Stimulated activated naive B cell treated with anti-CD40 and anti-IgM and Interleukin-4, amounts not matched to agents 10 μg/mL and 1 μg/mL and 100 μg/mL, for 72 hours (primary cell): ENCODE measurements at places on chromosomes 2 and 18.

- DNase-seq: no peak
- no peak overlapping the region for H3K4me3 ChIP-seq
- no peak overlapping the region for H3K27ac ChIP-seq
- no peaks in the 10 kb centered on the region for H3K4me1 ChIP-seq
Observed at GRCh38 chr18:7878265-7879211, 311.4 kb downstream of the PTPRM start.

DNA sequence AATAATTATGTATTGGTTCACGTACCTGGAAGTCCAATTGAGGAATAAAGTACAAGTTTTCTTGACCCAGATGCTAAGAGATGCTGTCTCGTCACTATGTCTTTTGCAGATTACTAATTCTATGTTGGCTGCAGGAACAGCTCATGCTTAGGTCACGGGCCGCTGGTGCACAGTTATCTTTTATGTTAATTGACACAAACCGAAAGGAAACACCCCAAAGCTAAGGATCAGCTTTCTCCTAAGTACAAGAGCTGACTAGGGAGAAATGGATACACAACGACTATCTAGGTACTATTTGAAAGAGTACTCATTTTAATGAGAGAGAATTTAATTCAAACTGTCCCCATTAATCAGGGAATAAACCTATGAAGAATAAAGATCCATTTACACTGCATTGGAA lies 217.7 kb upstream of the SLC35G4 start:
- H3K36me3 ChIP-seq: no peaks in the 10 kb centered on the region
- no peaks in the 10 kb centered on the region for H3K4me1 ChIP-seq
- H3K27ac ChIP-seq: no peak overlapping the region
- H3K27me3 ChIP-seq: peaks cover 22% of the 10 kb centered on the region
- no peak overlapping the region for H3K4me3 ChIP-seq

DNA sequence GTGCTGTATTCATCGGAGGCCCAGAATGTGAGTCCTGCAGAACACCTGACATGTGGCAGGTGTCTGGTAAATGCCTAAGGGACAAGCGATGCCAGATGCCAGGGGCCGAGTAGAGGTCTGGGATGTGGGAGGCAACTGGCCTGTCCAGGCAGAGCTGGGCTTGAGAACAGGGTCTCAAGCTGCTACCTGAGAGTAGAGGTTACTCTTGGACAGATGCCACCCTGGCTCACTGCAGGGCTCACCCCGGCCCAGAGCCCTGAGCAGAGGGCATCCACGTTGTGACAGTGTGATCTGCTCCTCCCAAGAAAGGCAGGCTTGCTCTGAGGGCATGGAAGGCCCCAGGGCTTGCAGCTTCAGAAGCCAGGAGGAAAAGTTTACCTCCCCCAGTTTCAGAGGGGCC lies 692.0 kb upstream of the ID2 start:
- H3K4me3 ChIP-seq: no peak overlapping the region
- no peak overlapping the region for H3K27ac ChIP-seq
- H3K36me3 ChIP-seq: no peaks in the 10 kb centered on the region

DNA sequence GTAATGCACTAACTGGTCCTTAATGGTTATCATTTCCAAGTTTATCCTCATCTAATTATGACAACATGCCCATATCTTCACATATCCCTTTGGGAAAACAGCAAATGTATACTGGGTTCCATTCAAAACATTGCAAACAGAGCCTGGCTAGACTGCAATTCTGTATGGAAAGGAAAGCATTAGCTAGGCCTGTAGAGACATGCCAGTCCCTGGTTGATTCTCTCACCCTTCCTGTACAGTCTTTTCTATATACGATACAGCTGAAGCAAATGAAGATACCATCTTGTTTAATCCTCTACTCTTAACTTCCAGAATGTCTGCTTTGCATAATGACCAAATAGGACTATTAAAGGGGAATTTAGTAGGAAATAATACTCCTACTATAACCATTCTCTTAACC lies 294.4 kb upstream of the MC4R start:
- no peaks in the 10 kb centered on the region for H3K4me1 ChIP-seq
- no peaks in the 10 kb centered on the region for H3K27me3 ChIP-seq
- no peak overlapping the region for H3K27ac ChIP-seq
- H3K4me3 ChIP-seq: no peak overlapping the region
- DNase-seq: no peak

DNA sequence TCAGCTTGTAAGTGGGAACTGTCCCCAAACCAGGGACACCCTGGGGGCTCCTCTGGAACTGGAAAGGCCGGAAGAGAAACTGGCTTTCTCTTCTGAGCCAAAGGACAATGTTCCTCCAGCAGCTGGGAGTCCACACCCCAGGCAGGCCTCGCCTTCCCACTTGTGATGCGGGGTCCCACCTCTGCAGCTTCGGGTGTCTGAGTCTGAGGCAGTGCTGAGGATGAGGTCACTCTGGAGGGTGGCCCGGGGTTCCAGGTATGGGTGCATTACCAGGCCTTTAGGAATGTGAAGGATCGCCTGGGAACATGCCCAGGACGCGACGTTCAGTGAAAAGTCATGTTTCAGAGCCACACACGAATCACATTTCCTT lies 18.2 kb upstream of the BOK start:
- peak overlapping the region; percentile 82 for H3K4me3 ChIP-seq
- H3K36me3 ChIP-seq: no peaks in the 10 kb centered on the region
- peaks cover 2% of the 10 kb centered on the region for H3K4me1 ChIP-seq
- DNase-seq: no peak
- H3K27me3 ChIP-seq: peaks cover 27% of the 10 kb centered on the region

DNA sequence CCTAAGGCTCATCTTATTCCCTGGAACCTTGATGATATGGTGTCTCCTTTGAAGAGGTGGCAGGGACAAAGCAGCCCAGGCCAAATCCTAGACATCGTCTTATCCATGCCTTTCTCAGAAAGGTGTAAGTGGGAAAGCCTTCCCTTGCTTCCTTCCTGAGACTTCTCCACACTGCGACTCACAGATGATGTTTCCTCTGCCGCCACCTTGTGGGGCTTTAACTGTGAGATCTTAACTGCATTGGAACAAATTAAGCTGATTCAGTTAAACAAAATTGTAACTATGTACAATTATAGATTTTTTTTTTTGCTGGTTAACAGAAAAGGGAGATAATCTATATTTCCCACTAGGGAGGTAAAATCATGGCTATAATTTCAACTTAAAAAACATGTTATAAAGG lies 10.0 kb upstream of the GCA start:
- H3K27me3 ChIP-seq: no peaks in the 10 kb centered on the region
- DNase-seq: no peak
- H3K27ac ChIP-seq: no peak overlapping the region
- no peaks in the 10 kb centered on the region for H3K36me3 ChIP-seq
- no peaks in the 10 kb centered on the region for H3K4me1 ChIP-seq

GRCh38 chr2:111121028-111121827 lies 514 bp downstream of the BCL2L11 start:
- H3K27ac ChIP-seq: peak overlapping the region; percentile 96
- peak overlapping the region; percentile 92 for H3K4me3 ChIP-seq
- H3K27me3 ChIP-seq: no peaks in the 10 kb centered on the region
- DNase-seq: peak; percentile 48
- H3K36me3 ChIP-seq: peaks cover 40% of the 10 kb centered on the region
- H3K4me1 ChIP-seq: peaks cover 38% of the 10 kb centered on the region

DNA sequence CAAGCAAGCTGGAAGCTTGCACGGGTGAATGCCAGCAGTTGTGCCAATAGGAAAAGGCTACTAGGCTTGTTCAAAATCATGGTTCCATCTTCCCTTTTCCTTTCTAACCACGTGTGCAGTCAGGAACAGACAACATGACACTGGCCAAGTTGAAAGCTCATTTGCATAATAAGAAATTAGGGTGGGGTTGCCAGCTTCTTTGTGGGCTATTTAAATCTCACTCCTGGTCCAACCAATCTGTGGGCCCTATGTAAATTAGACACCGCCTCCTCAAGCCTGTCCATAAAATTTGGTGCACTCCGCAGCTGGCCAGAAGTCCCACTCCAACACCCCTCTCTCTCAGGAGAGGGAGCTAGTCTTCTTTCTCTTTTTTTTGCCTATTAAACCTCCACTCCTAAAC lies 1948.4 kb upstream of the PIK3C3 start:
- no peak overlapping the region for H3K27ac ChIP-seq
- no peaks in the 10 kb centered on the region for H3K27me3 ChIP-seq
- no peak for DNase-seq

DNA sequence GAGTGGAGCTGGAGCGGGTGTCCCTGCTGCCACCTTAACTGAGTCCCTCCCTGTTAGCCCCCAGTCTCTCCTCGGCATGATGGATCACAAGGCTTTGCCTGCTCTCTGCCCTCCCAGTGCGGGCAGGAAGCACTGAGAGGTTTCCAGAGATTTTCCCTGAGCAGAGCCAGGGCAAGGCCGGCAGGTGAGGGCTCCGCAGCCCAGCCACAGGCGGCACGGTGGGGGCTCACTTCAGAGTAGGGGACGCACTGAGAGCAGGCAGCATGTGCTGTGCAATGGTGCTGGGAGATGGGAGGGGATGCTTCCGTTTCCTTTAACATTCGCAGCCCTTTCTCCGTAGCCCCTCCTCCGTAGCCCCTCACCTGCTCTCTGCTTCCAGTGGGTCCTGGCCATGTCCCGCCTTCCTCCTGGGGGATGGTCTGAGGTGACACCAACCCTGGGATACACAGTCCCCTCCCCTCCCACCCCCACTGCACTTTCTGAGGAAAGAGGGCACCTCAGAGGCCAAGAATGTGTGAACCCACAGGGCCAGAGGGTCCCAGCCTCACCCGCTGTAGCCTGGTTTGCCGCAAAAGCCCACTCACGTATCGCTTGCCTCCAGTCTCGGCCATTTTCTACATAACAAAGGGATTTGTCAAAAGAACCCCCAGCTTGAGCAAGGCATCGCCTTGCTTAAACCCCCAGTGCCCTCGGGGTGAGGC lies 10.7 kb downstream of the KCNF1 start:
- H3K4me3 ChIP-seq: no peak overlapping the region
- DNase-seq: no peak
- no peak overlapping the region for H3K27ac ChIP-seq

DNA sequence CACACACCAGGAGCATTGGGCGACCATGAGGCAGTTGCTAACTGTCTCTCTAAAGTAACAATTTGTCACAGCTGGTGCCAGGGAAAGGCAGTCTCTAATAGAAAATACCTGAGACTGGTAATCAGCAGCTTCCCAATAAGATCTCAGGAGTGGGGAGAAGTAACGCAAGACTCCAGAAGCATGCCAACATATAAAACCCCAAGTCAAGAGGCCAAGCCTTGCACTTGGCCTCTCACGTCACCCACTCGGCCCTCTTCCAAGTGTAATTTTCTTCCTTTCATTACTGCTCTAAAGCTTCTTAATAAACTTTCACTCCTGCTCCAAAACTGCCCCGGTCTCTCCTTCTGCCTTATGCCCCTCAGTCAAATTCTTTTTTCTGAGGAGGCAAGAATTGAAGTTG lies 455.6 kb upstream of the ACVR2A start:
- no peaks in the 10 kb centered on the region for H3K36me3 ChIP-seq
- no peak for DNase-seq
- no peaks in the 10 kb centered on the region for H3K27me3 ChIP-seq
- H3K4me3 ChIP-seq: no peak overlapping the region
- no peaks in the 10 kb centered on the region for H3K4me1 ChIP-seq

DNA sequence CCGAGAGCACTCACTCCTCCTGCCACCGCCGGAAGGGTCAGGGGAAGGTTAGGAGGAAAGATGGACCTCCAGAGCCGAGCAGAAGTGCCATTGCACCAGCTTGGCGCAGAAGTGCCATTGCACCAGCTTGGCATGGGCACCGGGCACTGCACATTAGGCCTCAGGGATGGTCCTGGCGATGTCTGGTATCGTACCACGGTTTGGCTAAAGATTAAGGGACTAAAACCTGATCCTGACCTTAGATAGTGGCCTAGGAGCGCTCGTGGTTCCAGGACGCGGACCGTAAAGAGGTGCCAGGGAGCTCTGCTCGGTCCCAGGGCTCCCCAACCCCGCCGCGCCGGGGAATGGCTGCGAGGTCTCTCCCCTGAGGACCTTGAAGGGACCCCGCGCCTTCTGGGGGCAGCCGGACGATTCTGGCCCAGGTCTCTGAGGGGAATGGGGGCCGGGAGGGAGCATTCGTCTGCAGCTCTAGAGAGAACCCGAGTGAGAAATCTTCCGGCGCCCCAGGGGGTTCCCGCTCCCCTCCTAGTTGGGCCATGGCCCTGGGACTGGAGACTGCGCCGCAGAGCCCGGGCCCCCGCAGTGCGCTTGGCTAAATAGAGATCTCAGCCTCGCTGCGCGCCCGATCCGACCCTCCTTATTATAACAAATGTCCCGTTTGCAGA lies 1.8 kb downstream of the PAX8 start:
- H3K27ac ChIP-seq: peak overlapping the region; percentile 20
- H3K4me1 ChIP-seq: peaks cover 28% of the 10 kb centered on the region
- peaks cover 55% of the 10 kb centered on the region for H3K27me3 ChIP-seq
- H3K4me3 ChIP-seq: peak overlapping the region; percentile 45

- no peak overlapping the region for H3K27ac ChIP-seq
- no peaks in the 10 kb centered on the region for H3K4me1 ChIP-seq
- H3K36me3 ChIP-seq: no peaks in the 10 kb centered on the region
- no peaks in the 10 kb centered on the region for H3K27me3 ChIP-seq
- DNase-seq: no peak
Observed at GRCh38 chr2:112959109-112959812, 18.5 kb upstream of the IL36G start.

DNA sequence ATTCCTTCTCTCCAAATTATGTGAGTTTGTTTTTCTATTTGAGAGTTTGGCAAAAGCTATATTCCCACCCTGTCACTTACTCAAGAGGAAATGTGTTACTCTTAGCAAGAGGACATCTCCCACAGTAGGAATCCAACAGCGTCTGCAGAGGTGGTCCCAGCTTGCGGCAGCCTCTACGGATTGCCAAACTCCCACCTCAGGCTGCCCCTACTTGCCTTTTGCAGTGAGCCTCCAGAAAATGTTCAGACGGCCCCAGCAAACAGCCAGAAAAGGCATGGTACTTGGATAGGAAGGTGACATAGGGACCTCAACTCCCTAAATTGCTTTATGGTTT lies 158.4 kb downstream of the SUCLG1 start:
- H3K4me1 ChIP-seq: no peaks in the 10 kb centered on the region
- H3K4me3 ChIP-seq: no peak overlapping the region
- H3K27me3 ChIP-seq: peaks cover 4% of the 10 kb centered on the region
- no peak for DNase-seq

GRCh38 chr2:127893494-127893893 lies 7.7 kb upstream of the AMMECR1L start:
- no peak overlapping the region for H3K4me3 ChIP-seq
- no peaks in the 10 kb centered on the region for H3K27me3 ChIP-seq
- no peak overlapping the region for H3K27ac ChIP-seq
- H3K4me1 ChIP-seq: peaks cover 11% of the 10 kb centered on the region
- no peak for DNase-seq
- no peaks in the 10 kb centered on the region for H3K36me3 ChIP-seq

DNA sequence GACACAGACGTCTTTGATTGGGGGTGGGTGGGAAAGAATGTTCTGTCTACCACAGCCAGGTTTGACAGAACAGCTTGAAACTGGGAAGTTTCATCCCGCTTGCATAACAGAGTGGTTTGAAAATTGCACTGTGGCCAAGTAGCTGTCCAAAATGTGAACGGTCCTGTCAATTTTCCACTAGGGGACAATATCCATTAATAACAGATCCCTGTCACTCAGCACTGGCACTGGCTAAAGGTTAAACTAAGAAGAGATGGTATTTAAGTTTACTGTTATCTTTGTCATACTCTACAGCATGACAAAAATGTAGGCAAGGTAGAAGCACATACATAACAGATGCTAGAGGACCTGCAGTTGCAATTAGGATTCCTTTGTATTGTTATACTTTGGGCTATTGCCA lies 55.6 kb upstream of the ACMSD start:
- H3K4me1 ChIP-seq: peaks cover 12% of the 10 kb centered on the region
- no peak for DNase-seq
- no peaks in the 10 kb centered on the region for H3K36me3 ChIP-seq
- H3K27me3 ChIP-seq: no peaks in the 10 kb centered on the region
- H3K4me3 ChIP-seq: no peak overlapping the region
- H3K27ac ChIP-seq: no peak overlapping the region

GRCh38 chr18:49481317-49481716 lies 5.7 kb downstream of the C18orf32 start:
- peaks cover 38% of the 10 kb centered on the region for H3K36me3 ChIP-seq
- no peak for DNase-seq
- H3K27ac ChIP-seq: no peak overlapping the region
- peaks cover 11% of the 10 kb centered on the region for H3K4me1 ChIP-seq
- no peaks in the 10 kb centered on the region for H3K27me3 ChIP-seq
